NCI-H187 treated with DMSO at 0.1 percent for 48 hours (cell line): ENCODE measurements at places on chromosomes 11 and 22.

GRCh38 chr11:119777940-119778339, 48.9 kb upstream of the NECTIN1 start:
- no peak for DNase-seq

GRCh38 chr11:44498089-44498871, 67.2 kb upstream of the CD82 start:
- DNase-seq: no peak

GRCh38 chr22:17961446-17961729, 63.0 kb downstream of the MICAL3 start:
- no peak for DNase-seq

GRCh38 chr22:48836673-48837340, 990.9 kb downstream of the BRD1 start:
- DNase-seq: no peak

- no peak for DNase-seq
Measured at GRCh38 chr11:833114-833791, 501 bp downstream of the CD151 start.

GRCh38 chr11:116777056-116777455, 4.3 kb upstream of the BUD13 start:
- no peak for DNase-seq

- no peak for DNase-seq
Measured at GRCh38 chr11:87432022-87432421, 394.3 kb downstream of the TMEM135 start.

DNA sequence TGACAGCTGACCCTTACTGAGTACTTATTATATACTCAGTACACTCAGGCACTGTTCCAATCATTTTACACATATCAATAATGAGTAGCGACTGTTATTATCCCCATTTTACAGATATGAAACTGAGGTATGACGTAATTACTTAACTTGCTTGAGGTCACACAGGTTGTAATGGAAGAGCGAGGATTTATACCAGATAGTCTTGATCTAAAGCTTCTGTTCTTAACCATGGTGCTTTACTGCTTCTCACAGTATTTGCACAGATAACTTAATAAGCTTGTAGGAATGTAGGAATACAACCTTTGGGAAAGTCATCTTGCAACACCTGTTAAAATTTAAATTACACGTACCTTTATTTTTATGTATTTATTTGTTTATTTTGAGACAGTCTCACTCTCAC, 31.7 kb upstream of the TMEM135 start:
- DNase-seq: no peak

DNA sequence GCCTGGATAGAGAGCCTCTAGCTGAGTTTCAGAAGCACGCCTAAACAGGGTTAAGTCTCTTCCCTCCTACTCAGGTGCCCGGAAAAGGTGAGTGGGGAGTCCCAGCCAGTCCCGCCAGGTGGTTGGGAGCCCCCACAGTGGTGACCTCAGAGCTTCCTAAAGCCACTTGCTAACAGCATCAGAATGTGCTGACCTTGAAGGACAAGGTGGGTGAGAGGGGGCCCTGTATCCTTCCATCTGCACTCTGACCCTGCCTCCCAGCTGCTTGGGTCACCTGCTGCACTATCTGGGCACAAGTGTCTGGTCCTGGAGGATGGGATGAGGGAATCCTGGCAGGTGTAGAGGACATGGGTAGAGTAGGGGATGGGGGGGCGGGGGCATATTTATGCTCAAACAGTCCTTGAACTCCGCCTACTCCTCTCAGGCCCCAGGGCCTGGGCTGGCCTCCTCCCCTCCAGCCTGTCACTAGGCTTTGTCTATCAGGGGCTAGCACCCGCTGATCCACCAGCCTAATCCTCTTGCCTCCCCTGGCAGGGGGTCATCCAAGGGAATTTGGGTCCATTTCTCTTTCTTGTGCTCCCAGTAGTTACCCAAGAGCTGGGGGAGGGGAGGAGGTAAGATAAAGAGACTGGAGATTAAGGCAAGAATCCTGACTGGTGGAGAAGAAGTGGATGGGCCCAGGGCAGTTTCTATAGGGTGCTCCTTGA, 3.4 kb downstream of the USP2 start:
- DNase-seq: no peak

- DNase-seq: no peak
Measured at GRCh38 chr22:28728002-28728401, 13.6 kb downstream of the CHEK2 start.

DNA sequence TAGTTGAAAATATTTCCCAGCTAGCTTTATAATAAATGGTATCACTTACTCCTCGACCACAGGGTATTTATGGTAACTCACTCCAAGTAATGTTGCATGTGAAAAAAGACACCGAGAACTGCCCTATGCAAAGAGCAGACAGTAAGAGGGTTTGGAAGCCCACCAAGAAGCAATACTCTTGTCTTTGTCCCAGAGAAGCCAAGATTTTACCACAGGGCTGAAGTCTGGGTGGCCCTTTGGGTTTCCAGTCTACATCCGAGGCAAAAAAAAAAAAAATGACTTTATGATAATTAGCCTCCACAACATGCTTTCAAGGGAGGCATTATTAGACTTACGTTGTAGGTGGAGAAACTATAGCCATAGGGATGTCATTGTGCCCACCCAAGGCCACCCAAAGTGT, 83.6 kb downstream of the CCDC34 start:
- no peak for DNase-seq

GRCh38 chr11:122405547-122406341, 249.8 kb upstream of the UBASH3B start:
- no peak for DNase-seq

DNA sequence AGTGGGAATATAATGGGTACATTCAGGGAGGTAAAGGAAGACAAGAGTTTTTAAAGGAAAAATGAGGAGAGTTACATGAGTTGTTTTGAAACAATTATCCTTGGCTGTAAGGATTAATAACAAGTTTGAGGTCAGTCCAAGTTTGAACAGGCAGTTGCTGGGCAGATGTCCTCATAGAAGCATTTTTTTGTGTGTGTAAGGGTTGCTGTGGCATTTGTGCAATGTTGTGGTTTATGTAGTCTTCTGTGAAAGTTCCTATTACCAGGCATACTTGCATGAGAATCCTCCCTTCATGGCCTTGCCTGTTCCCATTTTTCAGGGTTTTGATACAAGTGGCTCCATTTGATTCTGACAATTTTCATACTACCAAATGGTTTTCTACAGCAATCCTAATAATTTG, 400.2 kb downstream of the KCNA4 start:
- DNase-seq: no peak

DNA sequence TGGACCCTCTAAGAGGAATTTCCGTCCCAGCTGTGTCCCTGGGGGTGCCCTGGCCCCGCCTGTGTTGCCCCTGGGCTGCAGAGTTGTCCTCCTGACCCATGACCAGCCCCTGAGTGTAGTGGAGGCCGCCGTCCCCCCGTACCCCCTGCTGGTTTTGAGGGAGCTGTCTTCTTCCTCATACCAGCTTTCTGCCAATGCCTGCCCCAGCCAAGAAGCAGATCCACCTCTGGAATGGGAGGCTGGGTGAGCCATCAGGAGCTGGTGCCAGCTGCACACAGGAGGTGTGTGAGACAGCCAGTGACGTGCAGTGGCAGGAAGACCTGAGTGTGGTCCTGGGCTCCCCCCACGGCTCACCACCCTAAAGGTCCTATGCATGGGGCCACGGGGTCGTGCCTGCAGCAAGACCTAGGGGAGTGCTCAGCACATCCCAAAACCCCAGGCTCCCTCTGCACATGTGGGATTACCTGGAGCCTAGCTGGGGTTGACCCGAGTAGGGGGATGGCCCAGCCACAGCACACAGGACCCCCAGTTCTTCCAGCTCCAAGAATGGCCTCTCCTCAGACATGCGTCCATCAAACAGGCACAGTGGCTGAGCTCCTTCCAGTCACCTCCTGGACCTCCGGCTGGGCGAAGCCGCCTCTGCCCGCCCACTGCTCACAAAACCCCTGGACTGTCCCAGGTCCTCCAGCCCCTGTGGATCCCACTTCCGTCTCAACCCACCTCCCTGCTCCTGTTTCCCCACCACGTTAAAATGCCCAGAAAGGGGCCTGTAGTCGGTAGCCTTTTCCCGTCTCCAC, 647.6 kb downstream of the BRD1 start:
- no peak for DNase-seq
